Upper lobe of left lung (tissue), 6 donors: ENCODE measurements at places on chromosomes 16 and 17. TPM values are rescaled to one million over a fixed set of nuclear protein-coding genes. Genes with fewer than 3 reads are reported as not detected.

Gene TBC1D24
- 43.0 TPM for total RNA-seq

Gene QRICH2
- 3.8 TPM for total RNA-seq

Gene NOG
- not detected for total RNA-seq

Gene SLC12A3
- not detected for total RNA-seq

DNA sequence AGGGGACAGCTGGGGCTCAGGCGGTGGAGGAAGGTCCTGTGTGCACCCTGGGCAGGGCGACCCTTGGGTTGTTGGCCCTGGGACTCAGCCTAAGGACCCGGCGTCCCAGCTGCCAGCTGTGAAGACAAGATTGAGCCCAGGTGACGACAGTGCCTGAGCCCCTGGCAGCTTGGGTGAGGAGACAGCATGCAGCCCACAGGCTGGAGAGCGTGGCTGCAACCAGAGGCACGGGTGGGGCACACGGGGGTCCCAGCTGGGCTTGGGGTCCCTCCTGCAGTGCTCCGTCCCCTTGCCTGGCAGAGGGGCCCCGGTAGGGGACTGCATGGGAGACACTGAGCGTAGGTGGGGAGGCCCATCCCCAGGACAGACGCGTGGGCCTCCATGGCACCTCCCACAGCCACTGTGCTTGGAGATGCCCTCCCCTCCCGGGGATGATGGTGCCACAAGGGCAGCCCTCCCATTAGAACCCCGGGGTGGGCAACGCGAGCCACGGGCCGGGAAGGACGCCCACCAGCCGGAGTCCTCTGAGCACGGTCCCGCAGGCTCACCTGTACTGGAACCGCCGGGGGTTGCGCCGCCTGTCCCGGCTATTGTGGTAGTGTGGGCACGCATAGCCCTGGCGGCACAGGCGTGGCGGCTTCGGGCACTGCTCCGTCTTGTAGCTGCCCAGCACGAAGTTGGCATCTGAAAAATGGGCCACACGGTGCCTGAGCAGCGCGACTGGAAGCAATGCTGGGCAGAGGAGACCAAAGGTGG is 15.5 kb downstream of the UNKL start:
- no peaks in the 10 kb centered on the region for H3K27me3 ChIP-seq
- no peak for DNase-seq
- H3K4me1 ChIP-seq = no peaks in the 10 kb centered on the region
- H3K27ac ChIP-seq = no peak overlapping the region
- H3K36me3 ChIP-seq = peaks cover 85% of the 10 kb centered on the region
- no peak overlapping the region for H3K4me3 ChIP-seq

DNA sequence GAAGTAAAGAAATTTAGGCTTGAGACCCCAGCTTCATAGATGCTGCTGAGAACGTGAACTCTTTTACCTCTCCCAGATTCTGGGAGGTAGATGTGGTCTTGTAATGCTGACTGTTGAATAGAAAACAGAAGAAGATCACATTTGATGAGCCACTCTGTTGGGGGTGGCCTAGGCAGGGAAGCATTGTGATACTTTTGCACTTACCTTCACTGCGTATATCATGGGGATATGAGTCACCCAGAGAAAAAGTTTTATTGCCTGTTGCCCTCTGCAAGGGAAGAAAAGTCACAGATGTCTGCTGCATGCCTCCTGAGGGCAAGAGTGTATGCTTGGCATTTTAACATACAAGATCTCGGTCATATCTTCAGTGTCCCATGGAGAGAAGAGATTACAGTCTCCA is 365.4 kb downstream of the SNX29 start:
- no peaks in the 10 kb centered on the region for H3K36me3 ChIP-seq
- no peak for DNase-seq
- no peak overlapping the region for H3K27ac ChIP-seq
- no peaks in the 10 kb centered on the region for H3K27me3 ChIP-seq
- H3K4me3 ChIP-seq = no peak overlapping the region

GRCh38 chr17:71405101-71405500 is 715.7 kb upstream of the SOX9 start:
- no peak for DNase-seq
- H3K4me3 ChIP-seq = no peak overlapping the region
- H3K27me3 ChIP-seq = no peaks in the 10 kb centered on the region
